Activated T-helper 9 cell treated with anti-CD3 and anti-CD28 coated beads, Interleukin-2, amount 50 U/mL, for 16 hours (primary cell): ENCODE measurements at places on chromosomes 6 and 20.

GRCh38 chr6:44171899-44172546 is 13.4 kb downstream of the CAPN11 start:
- no peak for DNase-seq

- no peak for DNase-seq
Observed at GRCh38 chr20:23255716-23256385, 94.7 kb upstream of the NXT1 start.

DNA sequence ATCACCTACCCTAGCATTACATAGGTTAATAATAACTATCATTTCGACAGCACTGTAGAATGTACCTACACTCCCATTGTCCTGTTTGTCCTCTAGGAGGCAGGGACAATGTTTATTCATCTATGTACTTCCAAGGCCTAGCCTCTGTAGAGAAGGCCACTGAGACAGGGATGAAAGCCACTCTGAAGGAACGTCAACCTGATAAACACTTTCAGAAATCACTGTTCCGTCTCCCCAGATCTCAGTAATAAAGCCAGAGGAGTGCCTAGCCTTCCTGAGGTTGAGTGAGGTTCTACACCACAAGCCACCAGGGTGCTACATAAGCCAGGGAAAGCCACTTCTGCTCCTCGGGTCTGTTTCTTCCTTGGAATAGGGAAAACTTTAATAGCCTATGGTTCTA is 44.8 kb downstream of the POPDC3 start:
- DNase-seq, result no peak

- DNase-seq, result no peak
Observed at GRCh38 chr6:4756247-4756646, 20.0 kb upstream of the CDYL start.

- peak; percentile 65 for DNase-seq
Observed at GRCh38 chr20:50588034-50588736, 78.0 kb downstream of the PTPN1 start.

GRCh38 chr6:109143191-109143590 is 47.9 kb downstream of the CEP57L1 start:
- DNase-seq, result no peak

GRCh38 chr20:21527908-21528307 is 14.0 kb upstream of the NKX2-2 start:
- no peak for DNase-seq

DNA sequence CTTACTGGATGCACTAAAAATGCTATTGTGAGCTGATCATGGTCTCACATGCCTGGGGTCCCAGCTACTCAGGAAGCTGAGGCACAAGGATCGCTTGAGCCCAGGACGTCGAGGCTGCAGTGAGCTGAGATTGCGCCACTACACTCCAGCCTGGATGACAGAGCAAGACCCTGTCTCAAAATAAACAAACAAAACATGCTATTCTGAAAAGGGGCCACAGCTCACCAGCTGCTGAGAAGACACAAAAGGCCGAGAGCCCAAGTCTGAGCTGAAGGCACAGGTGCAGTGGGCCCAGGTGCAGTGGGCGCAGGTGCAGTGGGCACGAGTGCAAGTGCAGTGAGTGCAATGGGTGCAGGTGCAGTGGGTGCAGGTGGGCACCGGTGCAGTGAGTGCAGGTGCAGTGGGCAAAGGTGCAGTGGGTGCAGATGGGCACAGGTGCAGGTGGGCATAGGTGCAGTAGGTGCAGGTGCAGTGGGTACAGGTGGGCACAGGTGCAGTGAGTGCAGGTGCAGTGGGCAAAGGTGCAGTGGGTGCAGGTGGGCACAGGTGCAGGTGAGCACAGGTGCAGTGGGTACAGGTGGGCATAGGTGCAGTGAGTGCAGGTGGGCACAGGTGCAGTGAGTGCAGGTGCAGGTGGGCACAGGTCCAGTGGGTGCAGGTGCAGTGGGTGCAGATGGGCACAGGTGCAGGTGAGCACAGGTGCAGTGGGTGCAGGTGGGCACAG is 16.0 kb downstream of the ZBTB46 start:
- DNase-seq, result no peak

DNA sequence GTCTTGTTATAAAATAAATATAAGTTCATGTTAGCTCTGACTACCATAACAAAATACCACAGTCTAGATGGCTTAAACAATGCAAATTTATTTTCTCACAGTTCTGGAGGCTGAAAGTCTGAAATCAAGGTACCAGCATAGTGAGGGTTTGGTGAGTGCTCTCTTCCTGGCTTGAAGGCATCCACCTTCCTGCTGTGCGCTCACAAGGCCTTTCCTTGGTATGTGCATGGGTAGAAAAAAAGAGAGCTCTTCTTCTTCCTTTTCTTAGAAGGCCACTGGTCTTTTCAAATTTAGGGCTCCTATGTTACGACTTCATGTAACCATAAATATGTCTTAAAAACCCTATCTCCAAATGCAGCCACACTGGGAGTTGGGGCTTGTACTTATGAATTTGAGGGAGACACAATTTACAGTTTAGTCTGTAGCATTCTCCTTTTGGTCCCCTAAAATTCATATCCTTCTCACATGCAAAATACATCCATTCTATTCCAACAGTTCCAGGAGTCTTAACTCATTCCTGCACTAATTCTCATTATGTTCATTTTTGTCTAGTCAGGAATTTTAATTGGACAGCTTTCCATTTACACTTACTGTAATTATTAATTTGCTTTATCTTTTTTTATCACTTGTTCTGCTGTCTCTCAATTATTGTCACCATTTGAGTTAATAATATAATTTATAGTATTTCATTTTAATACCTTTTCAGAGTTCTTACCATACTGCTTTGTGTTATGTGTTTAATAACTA is 381.9 kb upstream of the EPHA7 start:
- DNase-seq, result no peak

DNA sequence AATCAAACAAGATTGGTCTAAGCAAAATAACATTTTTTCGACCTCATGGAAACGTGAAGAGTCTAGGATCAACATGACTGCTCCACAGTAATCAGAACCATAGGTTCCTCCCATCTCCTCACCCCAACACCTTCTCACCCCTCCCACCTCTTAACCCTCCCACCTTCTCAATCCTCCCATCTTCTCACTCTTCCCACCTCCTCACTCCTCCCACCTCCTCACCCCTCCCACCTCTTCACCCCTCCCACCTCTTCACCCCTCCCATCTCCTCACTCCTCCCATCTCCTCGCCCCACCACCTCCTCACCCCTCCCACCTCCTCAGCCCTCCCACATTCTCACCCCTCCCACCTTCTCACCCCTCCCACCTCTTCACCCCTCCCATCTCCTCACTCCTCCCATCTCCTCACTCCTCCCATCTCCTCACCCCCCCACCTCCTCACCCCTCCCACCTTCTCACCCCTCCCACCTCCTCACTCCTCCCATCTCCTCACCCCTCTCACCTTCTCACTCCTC is 567.4 kb downstream of the C6orf118 start:
- no peak for DNase-seq
